Caudate nucleus (tissue), 63 donors: ENCODE measurements at places on chromosomes 1 and 21.

DNA sequence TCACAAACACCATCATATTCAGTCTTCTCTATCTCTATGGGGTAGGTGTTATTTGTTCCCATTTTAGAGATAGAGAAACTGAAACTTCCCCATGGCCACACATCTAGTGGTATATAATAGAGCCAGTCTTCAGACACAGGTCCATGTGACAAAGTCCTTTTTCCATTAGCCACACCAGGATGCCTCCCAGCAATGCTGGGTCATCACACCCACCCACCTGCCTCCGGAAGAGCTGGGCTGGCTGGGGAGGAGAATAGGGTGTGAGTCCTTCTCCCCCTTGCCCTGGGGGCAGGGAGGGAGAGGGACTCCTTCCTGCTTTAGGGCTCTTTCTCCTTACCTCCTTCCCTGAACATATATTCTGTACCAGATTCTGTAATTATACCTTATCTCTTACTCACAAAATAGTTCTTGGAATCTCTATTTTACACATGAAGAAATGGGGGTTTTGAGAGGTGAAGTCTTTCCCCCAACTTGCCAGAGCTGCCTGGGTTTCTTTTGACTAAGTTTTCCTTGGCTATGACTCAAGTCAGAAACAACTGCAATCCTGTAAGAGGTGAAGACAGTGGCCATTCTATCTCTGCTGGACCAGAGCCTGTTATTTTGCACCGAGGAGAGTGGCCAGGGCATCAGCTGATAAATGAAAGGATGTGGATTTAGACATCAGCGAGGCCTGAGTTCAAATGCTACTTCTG, 30.0 kb downstream of the SOX13 start:
- no peak for DNase-seq

- DNase-seq, result no peak
Observed at GRCh38 chr1:167797015-167797414, 75.2 kb downstream of the MPZL1 start.

- no peak for DNase-seq
Observed at GRCh38 chr1:200128081-200128480, 100.6 kb downstream of the NR5A2 start.

- DNase-seq, result no peak
Observed at GRCh38 chr1:219533280-219533679, 79.6 kb downstream of the ZC3H11B start.

DNA sequence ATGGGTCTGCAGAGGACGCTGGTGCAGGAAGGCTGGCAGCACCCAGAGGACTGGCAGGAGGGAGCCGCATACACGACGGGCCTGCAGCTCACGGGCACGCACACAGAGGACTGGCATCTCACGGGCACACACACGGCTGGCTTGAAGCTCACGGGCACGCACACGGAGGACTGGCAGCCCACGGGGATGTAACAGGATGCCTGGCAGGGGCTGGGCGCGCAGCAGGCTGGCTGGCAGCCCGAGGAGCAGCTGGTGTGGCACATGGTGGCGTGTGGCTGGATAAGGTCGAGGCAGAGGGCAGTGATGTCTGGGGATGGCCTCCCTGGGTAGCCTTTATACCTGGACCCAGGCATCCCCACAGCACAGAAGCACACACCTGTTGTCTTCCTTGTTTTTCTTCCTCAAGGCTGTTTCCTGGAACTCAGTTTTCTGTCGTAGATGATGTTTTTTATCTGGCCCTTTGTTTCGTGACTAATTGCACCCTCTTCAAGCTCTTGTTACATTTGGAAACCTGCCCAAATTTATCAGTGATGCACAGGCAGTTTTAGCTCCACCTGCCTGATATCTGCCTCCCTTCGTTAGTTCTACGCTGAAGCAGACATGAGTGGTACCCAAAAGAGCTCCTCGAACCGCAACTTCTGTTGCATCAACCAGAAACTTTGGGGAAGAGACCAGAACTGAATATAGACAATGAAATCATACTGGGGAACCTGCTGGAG, at the start of gene KRTAP12-1:
KRTAP12-1 (minus strand) TSS at position 303 of the 719 bp plus-strand sequence; CDS start at position 263, 40 bp downstream.
- DNase-seq, result no peak

GRCh38 chr1:24301785-24302175, 17.4 kb upstream of the GRHL3 start:
- no peak for DNase-seq

GRCh38 chr1:112744009-112744578, 29.0 kb upstream of the PPM1J start:
- DNase-seq, result no peak

DNA sequence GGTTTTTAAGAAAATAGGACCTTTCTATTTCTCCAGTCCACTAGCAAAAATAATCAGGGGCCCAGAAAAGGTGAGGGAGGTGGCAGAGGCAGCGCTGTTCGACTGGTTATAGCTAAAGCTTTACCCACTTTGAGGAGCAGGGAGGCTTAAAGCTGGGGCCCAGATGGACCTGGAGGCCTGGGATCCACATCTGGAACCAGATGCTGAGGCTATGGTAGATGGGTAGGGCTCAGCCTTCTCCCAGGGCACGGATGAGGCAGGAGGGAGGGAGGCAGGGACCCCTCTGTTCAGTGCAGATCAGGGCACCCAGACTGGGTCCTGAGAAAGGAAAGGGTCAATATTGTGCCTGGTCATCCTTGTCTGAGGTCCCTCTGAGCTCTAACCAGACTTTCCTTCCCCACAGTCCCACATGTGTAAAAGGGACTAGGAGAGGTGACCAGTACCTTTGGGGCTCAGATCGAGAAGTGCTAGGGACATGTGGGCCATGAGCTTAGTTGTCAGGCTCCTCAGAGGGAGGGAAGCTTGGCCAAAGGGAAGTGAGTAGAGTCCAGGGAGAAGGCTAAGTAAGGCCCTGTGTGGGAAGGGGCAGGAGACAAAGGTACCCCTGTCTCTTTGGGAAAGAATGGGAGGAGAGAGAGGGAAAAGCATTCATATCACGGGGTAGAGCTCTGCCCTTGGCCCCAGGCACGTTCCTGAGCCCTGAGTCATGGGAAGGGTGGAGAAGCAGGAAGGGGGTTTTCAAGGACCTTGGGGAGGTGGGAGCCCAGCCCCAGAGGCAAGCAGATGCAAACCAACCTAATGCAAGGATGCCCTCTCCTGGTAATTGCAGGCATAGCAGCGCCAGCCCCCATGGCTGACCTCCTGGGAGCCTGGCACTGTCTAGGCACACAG, 15.4 kb downstream of the LMNA start:
- peak; percentile 29 for DNase-seq

GRCh38 chr1:79478160-79478559, 471.6 kb upstream of the ADGRL4 start:
- DNase-seq, result no peak

DNA sequence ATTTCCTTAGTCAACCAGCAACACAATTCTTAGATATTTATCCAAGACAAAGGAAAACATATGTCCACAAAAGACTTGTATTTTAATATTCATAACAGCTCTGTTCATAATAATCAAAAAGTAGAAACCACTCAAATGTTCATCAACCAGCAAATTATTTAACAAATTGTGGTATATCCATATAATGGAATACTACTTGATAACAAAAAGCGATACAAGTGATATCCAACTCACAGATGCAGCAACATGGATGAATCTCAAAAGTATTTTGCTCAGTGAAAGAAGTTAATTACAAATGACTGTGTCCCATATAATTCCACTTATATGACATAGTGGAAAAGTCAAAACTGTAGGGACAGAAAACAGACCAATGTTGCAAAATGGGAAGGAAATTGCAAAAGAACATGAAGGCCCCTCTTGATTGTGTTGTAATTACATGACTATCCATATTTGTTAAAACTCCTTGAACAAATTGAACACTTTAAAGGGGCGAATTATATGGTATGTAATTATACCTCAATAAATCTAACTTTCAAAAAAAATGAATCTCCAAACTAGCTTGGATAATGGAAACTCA, 116.9 kb downstream of the EDEM3 start:
- DNase-seq, result no peak
